Stimulated activated CD4-positive, alpha-beta T cell treated with anti-CD3 and anti-CD28 coated beads, Interleukin-15, amount 100 ng/mL, for 24 hours (primary cell): ENCODE measurements at places on chromosomes 2 and 18.

- DNase-seq: no peak
Measured at GRCh38 chr2:175807031-175807873, 194.8 kb downstream of the LNPK start.

- DNase-seq: no peak
Measured at GRCh38 chr2:41484858-41485234, 563.0 kb upstream of the PKDCC start.

DNA sequence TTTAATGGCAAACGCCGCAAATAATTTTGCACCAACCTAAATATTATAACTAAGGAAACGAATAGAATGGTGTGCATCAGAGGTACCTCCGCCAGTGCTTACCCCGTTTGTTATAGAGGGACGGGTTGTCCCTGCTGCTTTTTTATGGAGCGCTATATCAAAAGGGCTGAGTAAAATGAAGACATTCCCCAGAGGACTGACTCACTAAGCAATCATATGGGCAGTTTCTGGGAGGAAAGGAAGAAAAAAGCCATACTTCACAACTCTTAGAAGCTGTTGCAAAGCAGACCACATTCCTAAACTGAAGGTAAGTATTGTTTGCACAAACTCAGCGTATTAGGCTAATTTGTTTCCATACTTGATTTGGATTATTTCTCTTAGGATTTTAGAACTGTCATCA, 12.9 kb downstream of the ID2 start:
- DNase-seq: no peak

GRCh38 chr2:65554765-65555591, 122.6 kb upstream of the SPRED2 start:
- DNase-seq: peak; percentile 23

- DNase-seq: no peak
Measured at GRCh38 chr2:237221443-237221842, 135.8 kb downstream of the COPS8 start.

DNA sequence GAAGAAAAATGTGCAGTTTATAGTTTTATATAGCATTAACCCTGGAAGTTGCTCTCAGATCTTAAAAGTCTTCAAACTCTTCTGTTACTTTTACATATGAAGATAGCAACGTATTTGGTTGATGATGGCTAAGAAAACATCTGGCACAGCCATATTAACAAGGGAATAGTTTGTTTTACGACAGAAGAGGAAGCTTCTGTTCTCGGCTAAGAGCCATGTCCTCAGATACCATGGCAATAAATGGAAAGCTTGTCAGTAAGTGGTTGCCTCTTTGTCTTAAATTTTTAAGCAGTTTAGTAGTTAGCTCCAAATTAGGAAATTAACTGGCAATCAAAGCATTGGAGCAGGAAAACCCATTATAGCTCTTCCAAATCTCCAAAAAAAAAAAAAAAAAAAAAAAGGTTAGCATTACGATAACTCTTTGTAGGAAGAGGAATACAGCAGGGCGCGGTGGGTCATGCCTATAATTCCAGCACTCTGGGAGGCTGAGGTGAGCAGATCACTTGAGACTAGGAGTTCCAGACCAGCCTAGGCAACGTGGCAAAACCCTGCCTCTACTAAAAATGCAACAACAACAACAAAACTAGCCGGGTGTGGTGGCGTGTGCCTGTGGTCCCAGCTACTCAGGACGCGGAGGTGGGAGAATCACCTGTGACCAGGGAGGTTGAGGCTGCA, 4.5 kb upstream of the STON1 start:
- no peak for DNase-seq

GRCh38 chr2:1567556-1568344, 154.5 kb downstream of the TPO start:
- no peak for DNase-seq

GRCh38 chr2:111062417-111062816, 58.3 kb upstream of the BCL2L11 start:
- no peak for DNase-seq

- no peak for DNase-seq
Measured at GRCh38 chr2:96493072-96493471, 12.1 kb downstream of the NEURL3 start.

GRCh38 chr2:30206461-30207430, 24.6 kb upstream of the LBH start:
- no peak for DNase-seq

DNA sequence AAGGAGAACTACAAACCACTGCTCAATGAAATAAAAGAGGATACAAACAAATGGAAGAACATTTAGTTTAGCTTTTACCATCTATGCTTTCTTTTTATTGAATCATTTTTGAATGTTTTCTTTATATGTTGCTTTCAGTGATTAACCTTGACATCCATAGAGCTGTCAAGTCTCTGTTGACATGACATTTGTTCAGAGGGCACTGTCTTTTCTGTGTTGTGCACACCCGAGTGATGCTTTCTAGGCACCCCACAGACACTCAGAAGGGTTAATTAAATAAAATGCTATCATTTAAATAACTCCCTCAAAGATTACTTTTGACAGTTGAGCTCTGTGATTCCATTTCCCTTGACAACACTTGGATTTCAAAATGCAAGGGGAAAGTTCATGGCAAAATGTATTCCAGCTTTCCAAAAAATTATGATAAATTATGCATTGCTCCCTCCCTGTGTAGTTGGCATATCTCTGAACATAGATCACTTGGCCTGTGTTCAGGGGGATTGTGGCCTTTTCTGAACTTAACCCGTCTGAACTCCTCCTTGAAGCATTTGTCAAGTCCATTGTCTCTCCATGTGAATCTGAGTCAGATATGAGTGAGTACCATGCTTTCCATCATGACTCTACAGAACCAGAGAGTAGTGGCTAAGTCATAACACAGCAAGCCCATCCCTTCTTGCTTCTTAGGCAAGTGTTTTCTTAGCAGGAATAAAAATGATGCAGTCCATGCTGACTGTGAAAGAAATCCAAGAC, 372.6 kb downstream of the RPRM start:
- no peak for DNase-seq

GRCh38 chr2:177053716-177054115, 158.9 kb upstream of the HNRNPA3 start:
- no peak for DNase-seq

DNA sequence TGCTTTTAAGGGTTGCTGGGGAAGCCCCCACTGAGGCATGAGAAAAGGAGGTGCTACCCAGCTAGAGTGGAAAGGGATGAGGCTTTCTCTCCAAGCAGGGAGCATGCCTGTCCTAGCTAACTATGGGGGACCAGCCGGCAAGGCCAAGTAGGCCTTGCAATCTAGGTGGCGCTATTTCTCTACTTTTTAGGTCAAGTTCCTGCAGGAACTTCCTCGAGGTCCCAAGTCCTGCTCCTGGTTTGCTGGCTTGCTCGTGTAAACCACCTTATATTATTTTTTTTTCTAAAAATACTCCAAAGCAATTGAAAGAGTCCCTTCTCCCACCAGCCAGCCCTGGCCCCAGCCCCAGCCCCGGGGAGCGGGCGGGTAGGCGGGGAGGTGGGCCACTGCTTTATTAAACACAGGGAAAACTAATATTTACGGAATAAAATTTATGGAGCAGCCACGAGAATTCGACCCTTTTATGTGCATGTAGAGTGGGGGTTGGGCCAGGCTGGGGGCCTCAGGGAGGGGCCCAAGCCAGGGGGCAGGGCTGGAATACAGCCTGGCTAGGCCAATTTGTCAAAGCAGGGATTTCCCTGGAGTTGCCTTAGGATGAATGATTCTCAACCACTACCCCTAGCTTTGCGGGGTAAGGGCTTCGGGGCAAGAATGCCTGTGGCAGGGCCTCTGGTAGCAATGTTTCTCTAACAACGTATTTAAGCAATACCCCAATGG, 12.8 kb upstream of the IHH start:
- DNase-seq: peak; percentile 21

DNA sequence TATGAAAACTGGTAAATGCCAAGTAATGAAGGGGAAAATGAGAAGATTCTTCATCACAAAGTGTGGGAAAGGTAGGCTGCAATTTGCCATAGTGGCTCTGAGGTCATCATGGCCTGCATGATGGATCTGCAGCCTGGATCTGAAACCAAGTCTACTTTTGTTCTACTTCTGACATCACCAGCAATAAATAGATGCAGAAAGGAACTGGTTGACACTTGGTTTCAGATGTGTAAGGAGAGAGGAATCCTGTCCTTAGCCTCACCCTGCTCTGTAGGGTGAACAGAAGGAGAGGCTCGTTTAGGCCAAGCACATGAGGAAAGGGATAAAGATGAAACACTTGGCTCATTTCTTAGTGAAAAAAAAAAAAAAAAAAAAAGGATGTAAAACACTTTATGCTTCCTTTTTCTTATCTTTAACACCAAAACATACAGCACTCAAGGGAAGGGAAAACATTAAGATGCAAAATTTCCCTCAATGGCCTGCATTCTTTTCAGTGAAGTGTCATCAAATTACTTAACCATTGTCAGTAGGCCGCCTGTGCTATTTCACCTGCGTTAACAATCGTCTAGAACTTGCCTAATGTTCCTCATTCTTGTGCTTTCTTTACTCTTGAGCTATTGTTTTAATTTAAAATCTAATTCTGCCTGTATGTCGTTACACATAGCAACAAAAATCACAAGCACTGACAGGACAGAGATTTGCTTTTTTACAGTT, 3.9 kb downstream of the NEB start:
- DNase-seq: no peak

GRCh38 chr18:48612917-48613316, 74.1 kb downstream of the CTIF start:
- DNase-seq: no peak

DNA sequence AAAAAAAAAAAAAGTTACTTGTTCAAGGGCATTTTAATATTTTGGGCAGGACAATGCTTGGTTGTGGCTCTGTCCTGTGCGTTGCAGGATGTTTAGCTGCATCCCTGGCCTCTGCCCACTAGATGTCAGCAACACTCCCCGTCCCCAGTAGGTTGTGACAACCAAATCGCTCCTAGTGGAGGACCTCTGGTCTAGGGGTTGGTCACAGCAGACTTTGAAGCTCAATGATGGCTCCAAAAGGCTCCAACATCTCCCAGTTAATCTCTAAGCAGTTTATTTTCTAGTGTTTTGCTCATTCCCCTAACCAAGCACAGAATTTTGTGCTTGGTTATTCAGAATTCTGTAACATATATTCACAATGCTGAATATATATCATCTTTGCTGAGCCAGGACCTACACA, 67.0 kb downstream of the CHRNA1 start:
- peak; percentile 75 for DNase-seq

DNA sequence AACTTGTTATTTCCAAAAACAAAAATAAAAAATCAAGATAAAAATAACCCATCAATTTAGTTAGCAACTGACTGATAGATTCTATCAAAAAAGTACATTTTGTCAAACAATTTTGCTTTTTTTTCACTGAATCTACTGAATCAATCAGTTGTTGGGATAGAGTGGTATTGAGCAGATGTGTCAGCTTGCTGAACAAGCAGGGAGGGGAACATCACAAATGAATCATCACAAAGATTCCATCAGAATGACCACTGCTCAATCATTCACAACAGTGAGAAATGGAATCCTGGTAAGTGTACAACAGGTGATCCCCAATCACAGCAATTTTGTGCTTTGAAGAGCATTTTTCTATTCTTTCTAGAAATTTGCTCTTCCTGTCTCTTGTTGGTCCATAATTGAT, 12.3 kb upstream of the SLC14A2 start:
- DNase-seq: no peak

DNA sequence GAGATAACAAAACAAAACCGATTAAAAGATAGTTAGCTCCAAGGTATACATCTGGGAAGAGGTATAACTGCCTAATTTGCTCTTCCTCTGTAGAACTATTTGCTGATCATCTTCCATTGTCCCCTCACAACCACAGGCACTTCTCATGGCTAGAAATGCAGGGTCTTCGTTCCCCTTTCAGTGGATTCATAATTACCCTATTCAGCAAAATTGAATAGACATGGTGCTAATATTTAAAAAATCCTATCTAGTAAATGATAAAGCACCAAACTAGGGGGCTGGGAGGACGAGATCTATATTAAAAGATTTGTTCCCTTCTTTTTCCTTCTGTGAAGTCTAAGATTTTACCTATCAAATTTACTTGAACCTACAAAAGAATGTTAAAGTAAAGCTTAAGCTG, 30.8 kb upstream of the ADAM17 start:
- no peak for DNase-seq

GRCh38 chr2:42929546-42930024, 137.2 kb upstream of the HAAO start:
- no peak for DNase-seq

DNA sequence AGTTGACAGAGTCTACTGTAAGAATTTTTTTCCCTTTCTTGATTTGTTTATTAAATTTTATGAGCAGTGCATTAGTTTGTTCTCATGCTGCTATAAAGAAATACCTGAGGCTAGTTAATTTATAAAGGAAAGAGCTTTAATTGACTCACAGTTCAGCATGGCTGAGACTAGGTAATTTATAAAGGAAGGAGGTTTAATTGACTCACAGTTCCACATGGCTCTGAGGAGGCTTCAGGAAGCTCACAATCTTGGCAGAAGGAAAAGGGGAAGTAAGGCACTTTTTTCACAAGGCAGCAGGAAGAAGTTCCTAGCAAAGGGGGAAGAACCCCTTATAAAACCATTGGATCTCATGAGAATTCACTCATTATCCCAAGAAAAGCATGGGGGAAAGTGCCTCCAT, 191.4 kb upstream of the VRK2 start:
- DNase-seq: no peak

DNA sequence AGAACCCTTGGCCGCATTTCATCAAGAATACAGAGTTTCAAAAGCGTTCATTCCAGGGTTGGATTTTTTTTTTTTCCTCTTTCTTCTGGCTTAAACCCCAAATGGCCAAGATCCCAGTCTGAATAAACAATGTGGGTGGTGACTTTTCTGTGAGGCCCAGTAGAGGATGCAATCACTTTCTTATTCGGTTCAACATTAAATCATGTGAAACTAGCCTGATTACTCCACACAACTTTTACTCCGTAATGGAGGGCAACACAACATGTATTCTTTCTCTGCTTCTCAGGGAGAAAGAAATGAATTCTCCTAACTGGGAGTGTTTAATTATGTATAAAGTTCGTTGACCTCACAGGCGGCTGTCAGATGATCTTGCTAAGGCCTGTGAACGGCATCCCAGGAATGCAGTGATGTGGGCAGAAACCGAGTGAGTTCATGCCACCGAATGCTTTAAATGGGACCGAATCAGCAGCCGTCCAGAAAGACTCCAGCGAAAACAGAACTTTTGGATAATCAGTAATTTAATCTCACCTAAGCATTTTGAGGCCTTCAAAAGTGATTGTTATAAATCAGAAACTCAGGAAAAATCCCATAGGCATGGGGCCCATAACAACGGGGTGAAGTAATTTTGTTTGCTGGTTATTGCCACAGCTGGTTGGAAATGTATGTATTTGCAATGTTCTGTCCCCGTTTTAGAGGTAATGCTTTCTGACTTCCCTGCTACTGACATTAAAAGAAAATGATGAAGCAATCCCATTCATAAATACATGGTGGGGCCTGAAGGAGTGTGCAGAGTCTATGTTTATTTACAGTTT, 81.5 kb downstream of the BCL2 start:
- DNase-seq: no peak

GRCh38 chr2:225041851-225042799, at the start of gene DOCK10:
DOCK10 (minus strand) TSS chr2:225042468; CDS start chr2:225042374, 94 bp downstream.
- DNase-seq: peak; percentile 67

GRCh38 chr2:32358111-32358482, 1.3 kb downstream of the BIRC6 start:
- peak; percentile 18 for DNase-seq
